Fibroblast of skin of back (primary cell): ENCODE measurements at places on chromosomes 2 and 18.

DNA sequence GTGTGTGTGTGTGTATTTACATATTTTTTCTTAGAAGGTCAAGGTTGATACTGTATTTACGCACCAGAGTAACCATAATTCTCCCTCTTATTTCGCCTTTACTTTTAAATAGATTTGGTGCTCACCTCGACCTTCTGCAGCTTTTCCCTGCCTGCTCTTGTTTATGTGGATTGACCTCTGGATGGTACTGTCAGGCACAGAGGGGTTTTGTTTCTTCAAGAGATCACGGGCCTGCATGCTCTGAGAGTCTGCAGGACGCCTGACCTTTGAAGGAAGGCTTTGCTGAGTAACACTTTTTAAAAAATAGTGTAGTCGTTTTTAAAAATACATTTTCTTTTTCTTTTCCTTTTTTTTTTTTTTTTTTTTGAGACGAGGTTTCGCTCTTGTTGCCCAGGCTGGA, 18.1 kb upstream of the EFHD1 start:
- no peak for DNase-seq

- DNase-seq = no peak
Measured at GRCh38 chr2:54409752-54410151, 46.4 kb upstream of the SPTBN1 start.

- DNase-seq = no peak
Measured at GRCh38 chr2:232966122-232966521, 46.9 kb downstream of the NGEF start.

DNA sequence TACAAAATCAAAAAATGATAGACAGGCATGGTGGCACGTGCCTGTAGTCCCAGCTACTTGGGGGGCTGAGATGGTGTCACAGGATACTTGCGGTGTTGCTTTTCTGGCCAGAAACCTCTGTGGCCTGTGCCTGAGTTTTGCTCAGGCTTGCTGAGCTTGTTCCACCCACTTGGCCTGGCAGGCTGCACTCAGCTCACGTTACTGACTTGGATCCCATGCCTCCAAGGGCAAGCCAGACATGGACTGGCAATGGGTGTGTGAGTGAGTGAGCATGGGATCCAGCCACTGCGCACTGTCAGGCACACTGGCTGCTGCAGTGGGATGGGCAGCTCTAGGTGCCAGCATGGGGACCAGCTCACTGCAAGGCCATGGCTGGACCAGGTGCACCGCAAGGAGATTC, 67.9 kb downstream of the NCAPH start:
- no peak for DNase-seq

DNA sequence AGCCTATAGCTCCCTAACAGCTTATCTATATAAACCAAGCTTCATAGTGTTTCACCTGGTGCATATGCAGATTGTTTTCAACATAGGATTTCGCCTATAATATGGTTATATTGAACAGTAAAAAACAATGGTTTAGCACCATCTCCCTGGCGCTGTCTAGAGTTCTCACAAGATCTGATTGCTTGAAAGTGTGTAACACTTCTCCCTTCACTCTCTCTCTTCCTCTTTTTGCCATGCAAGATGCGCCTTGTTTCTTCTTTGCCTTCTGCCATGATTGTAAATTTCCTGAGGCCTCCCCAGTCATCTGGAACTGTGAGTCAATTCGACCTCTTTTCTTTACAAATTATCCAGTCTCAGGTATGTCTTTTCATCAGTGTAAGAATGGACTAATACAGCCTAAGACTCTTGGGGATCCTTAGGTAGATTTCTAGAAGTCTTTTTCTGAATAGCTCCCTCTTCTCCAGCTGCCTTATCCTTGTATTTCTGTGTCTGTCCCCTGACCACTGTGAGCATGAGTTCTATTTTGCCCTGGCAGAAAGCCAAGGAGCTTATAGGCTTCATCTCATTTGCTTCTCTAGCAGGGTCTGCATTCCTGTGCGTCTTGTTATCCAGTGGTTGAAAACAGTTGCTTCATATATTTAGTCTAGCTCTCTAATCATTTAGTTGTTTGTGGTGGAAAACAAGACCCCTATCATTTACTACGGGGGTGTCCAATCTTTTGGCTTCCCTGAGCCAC, 401.6 kb downstream of the GPD2 start:
- DNase-seq = no peak

DNA sequence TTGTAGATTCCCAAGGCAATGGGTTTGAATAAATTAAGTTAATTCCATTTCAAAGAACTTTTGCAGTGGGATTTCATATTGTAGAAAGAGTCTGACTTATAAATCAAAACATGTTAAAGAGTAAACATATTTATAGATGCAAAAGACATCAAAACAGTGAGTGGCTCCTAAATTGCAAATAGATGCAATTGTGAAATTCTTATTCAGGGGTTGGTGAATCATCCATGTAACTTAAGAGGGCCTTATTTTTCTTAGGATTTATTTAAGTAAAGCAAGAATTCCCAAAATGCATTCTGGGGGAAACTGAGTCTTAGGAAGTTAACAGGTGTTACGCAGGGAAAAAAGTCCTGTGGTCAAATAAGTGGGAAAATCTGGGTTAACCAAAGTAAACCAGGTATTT, 11.3 kb downstream of the TANC1 start:
- no peak for DNase-seq

- no peak for DNase-seq
Measured at GRCh38 chr2:202566286-202566685, 68.5 kb upstream of the FAM117B start.

DNA sequence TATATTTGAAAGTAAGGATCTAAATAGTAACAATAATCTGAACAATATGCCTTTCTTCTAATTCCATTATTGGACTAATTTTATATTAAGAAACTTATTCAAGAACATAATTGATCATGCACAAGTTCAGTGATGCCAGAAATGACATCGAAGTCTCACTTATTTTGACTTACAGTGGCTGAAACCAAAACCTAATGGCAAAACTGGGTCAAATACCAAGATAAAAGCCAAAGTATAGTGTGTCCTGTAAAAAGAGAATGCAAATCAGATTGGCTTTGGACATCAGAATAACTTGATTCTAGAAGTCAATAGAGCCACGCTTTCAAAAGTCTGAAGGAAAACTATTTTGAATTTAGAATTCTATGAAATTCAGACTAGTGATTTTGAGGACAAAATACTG, 137.2 kb downstream of the FTCDNL1 start:
- no peak for DNase-seq
